ENCODE measurements at places on chromosomes 6 and 20.
A peak's percentile ranks its signal among the peaks of the same experiment; 100 is the strongest.

GRCh38 chr6:75157336-75157735 lies 48.5 kb downstream of the COL12A1 start:
- H3K4me3 ChIP-seq: no peak overlapping the region
- no peak for DNase-seq
- H3K36me3 ChIP-seq: no peaks in the 10 kb centered on the region

GRCh38 chr6:150631984-150632642 lies 32.4 kb downstream of the PLEKHG1 start:
- no peaks in the 10 kb centered on the region for H3K36me3 ChIP-seq
- H3K4me1 ChIP-seq: no peaks in the 10 kb centered on the region
- H3K4me3 ChIP-seq: no peak overlapping the region
- no peak overlapping the region for H3K27ac ChIP-seq
- no peak for DNase-seq
- peaks cover 3% of the 10 kb centered on the region for H3K27me3 ChIP-seq

- H3K36me3 ChIP-seq: peaks cover 11% of the 10 kb centered on the region
- no peak for DNase-seq
- H3K4me3 ChIP-seq: no peak overlapping the region
- no peaks in the 10 kb centered on the region for H3K27me3 ChIP-seq
Measured at GRCh38 chr6:20584100-20584731, 50.0 kb downstream of the CDKAL1 start.

GRCh38 chr6:118705544-118706491 lies 54.4 kb upstream of the CEP85L start:
- H3K36me3 ChIP-seq: peaks cover 8% of the 10 kb centered on the region
- H3K4me3 ChIP-seq: peak overlapping the region; percentile 50
- H3K27ac ChIP-seq: peak overlapping the region; percentile 73
- H3K27me3 ChIP-seq: no peaks in the 10 kb centered on the region
- H3K4me1 ChIP-seq: peaks cover 57% of the 10 kb centered on the region

DNA sequence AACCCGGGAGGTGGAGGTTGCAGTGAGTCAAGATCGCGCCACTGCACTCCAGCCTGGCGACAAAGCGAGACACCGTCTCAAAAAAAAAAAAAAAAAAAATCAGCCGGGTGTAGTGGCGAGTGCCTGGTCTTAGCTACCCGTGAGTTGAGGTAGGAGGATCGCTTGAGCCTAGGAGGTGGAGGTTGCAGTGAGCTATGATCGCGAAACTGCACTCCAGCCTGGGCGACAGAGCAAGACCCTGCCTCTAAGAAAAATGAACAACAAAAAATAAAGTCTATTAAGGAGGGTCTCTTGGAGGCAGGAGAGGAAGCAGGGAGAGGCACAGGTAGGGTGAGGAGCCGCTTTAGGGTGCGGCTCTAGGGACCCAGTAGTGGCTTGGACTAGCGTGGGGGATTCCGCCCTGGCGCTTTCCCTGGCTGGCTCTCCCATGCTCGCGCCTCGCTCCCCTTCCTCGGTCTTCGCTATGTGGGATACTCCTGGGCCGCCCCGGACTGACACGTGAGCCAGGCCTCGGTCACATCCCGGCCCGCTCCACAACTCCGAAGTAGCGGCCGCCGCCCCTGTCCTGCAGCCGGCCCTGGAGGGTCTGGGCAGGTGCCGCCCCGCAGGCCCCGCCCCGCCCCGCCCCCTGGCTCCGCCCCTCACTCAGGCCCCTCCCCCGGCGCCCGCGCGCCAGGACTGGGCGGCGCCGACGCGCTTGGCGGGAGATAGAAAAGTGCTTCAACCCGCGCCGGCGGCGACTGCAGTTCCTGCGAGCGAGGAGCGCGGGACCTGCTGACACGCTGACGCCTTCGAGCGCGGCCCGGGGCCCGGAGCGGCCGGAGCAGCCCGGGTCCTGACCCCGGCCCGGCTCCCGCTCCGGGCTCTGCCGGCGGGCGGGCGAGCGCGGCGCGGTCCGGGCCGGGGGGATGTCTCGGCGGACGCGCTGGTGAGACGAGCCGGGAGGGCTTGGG lies at the start of gene MYBL2:
MYBL2 (plus strand) TSS at position 739 of the 953 bp plus-strand sequence; CDS start at position 909, 170 bp downstream.
- peak within 1 kb of the TSS; percentile 70 for H3K4me3 ChIP-seq
- H3K27ac ChIP-seq: peak within 1 kb of the TSS; percentile 92
- peak; percentile 82 for DNase-seq

GRCh38 chr20:17721802-17722486 lies 22.2 kb downstream of the BANF2 start:
- peaks cover 3% of the 10 kb centered on the region for H3K27me3 ChIP-seq
- no peak for DNase-seq
- no peaks in the 10 kb centered on the region for H3K36me3 ChIP-seq
- no peak overlapping the region for H3K27ac ChIP-seq
- H3K4me3 ChIP-seq: no peak overlapping the region

GRCh38 chr6:8114956-8115355 lies 12.6 kb upstream of the EEF1E1 start:
- DNase-seq: no peak
- H3K4me3 ChIP-seq: no peak overlapping the region
- H3K27ac ChIP-seq: no peak overlapping the region
- no peaks in the 10 kb centered on the region for H3K36me3 ChIP-seq
- no peaks in the 10 kb centered on the region for H3K27me3 ChIP-seq

- no peaks in the 10 kb centered on the region for H3K4me1 ChIP-seq
- DNase-seq: no peak
- peaks cover 12% of the 10 kb centered on the region for H3K27me3 ChIP-seq
- H3K36me3 ChIP-seq: no peaks in the 10 kb centered on the region
- no peak overlapping the region for H3K4me3 ChIP-seq
- H3K27ac ChIP-seq: no peak overlapping the region
Measured at GRCh38 chr6:150369408-150369807, 596 bp downstream of the IYD start.

DNA sequence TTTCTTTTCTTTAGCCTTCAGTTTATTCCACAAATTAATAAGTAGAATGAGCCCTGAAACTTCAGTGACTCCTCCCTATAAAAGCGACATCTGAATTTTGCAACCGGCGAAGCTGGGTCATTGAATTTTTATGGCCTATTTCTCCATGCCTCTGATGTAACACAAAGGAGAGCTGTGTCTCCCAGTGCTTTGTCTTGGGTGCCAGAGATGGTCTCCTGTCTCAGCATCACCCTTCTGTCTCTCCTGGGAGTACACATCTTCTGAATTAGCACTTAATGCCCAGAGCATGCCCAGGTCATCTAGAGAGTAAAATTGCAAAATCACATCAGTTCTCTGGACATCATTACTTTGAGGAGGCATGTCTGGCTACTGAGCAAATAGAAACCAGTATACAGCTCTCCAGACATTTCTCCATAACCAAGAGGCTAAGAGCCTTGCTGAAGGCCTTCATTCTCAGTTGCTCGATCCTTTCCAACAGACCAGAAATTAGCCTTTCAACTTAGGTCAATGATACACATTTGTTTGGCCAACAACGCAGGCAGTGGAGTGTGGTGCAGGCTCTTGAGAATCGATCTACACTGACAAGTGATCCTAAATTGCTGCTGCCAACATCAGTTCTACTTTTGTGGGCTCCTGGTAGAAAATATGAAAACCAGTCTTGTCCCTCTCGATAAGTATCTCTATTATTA lies 176.0 kb upstream of the FOXQ1 start:
- H3K36me3 ChIP-seq: no peaks in the 10 kb centered on the region
- no peaks in the 10 kb centered on the region for H3K4me1 ChIP-seq
- H3K4me3 ChIP-seq: no peak overlapping the region
- H3K27me3 ChIP-seq: peaks cover 5% of the 10 kb centered on the region
- DNase-seq: no peak
- no peak overlapping the region for H3K27ac ChIP-seq

DNA sequence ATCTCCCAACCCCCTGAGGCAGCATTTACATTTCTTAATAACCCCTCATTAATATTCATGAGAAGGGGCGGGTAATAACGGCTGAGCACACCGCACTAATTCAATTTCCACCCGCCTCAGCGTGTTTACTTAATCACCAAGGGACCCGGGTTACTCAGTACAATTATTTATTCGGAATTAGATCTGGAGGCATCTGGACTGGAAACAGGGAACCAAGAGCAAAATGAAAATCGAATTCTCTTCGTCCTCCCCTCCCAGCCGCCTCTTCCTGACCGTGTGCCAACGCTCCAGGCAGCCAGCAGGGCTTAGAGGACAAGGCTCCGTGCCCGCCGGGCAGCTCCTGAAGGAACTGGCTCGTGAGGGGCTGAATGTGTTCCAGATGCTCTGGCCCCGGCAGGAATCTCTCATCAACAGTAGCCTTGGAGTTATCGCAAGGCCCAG lies 23.5 kb upstream of the CTNNBL1 start:
- H3K4me1 ChIP-seq: no peaks in the 10 kb centered on the region
- DNase-seq: no peak
- no peaks in the 10 kb centered on the region for H3K36me3 ChIP-seq
- H3K27me3 ChIP-seq: no peaks in the 10 kb centered on the region
- H3K27ac ChIP-seq: no peak overlapping the region
- no peak overlapping the region for H3K4me3 ChIP-seq

DNA sequence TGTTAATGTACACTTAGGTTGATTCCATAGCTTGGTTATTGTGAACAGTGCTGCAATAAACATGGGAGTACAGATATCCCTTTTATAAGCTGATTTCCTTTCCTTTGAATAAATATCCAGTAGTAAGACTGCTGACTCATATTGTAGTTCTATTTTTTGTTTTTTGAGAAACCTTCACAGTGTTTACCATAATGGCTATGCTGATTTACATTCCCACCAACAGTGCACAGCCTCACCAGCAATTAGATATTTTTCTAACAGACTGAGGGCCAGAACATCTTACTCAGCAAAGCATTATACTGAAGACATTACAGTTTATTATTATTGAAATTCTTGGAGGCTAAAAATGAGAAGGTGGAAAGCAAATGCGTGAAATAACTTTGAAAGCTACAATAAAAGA lies 187.3 kb upstream of the HEY2 start:
- no peak overlapping the region for H3K4me3 ChIP-seq
- no peak overlapping the region for H3K27ac ChIP-seq
- no peak for DNase-seq
- no peaks in the 10 kb centered on the region for H3K36me3 ChIP-seq
- H3K27me3 ChIP-seq: peaks cover 4% of the 10 kb centered on the region
- H3K4me1 ChIP-seq: no peaks in the 10 kb centered on the region

GRCh38 chr20:38748861-38749149 lies 545 bp downstream of the ACTR5 start:
- peak overlapping the region; percentile 40 for H3K4me3 ChIP-seq
- H3K4me1 ChIP-seq: peaks cover 30% of the 10 kb centered on the region
- H3K27me3 ChIP-seq: no peaks in the 10 kb centered on the region
- H3K36me3 ChIP-seq: peaks cover 33% of the 10 kb centered on the region
- H3K27ac ChIP-seq: peak overlapping the region; percentile 82

DNA sequence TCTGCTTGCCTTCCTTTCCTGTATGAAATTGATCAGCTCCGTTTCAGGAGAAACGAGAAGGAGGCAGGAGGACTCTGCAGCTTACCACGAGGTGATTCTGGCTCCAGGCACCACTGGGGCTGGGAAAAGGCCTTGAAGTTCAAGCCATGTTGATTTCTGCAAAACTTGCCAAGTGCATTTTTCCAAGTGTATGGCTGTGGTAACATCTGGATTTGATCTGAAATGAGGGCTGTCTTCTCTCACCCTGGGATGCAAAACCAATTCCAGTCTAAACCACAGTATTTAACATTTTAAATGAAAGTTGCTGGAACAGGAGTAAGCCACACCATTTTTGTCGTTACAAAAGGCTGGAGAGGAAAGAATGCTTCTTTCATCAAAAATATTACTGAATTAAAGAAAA lies 36.1 kb upstream of the FAM210B start:
- H3K4me3 ChIP-seq: no peak overlapping the region
- H3K36me3 ChIP-seq: no peaks in the 10 kb centered on the region
- no peak for DNase-seq
- peaks cover 2% of the 10 kb centered on the region for H3K27me3 ChIP-seq
- no peak overlapping the region for H3K27ac ChIP-seq

- H3K4me1 ChIP-seq: no peaks in the 10 kb centered on the region
- no peak overlapping the region for H3K27ac ChIP-seq
- H3K36me3 ChIP-seq: no peaks in the 10 kb centered on the region
- H3K27me3 ChIP-seq: peaks cover 19% of the 10 kb centered on the region
- DNase-seq: no peak
Measured at GRCh38 chr6:150201772-150202329, 59.0 kb downstream of the PPP1R14C start.

- H3K4me1 ChIP-seq: peaks cover 78% of the 10 kb centered on the region
- no peaks in the 10 kb centered on the region for H3K27me3 ChIP-seq
- no peaks in the 10 kb centered on the region for H3K36me3 ChIP-seq
Measured at GRCh38 chr6:14450133-14450504, 332.5 kb downstream of the CD83 start.

GRCh38 chr6:168181316-168181715 lies 102.3 kb upstream of the FRMD1 start:
- no peak overlapping the region for H3K4me3 ChIP-seq
- no peaks in the 10 kb centered on the region for H3K4me1 ChIP-seq
- H3K36me3 ChIP-seq: no peaks in the 10 kb centered on the region
- no peaks in the 10 kb centered on the region for H3K27me3 ChIP-seq
- no peak overlapping the region for H3K27ac ChIP-seq

- no peaks in the 10 kb centered on the region for H3K4me1 ChIP-seq
- no peak for DNase-seq
- H3K27me3 ChIP-seq: peaks cover 9% of the 10 kb centered on the region
Measured at GRCh38 chr20:21496452-21496851, 17.4 kb downstream of the NKX2-2 start.

- H3K36me3 ChIP-seq: no peaks in the 10 kb centered on the region
- peaks cover 25% of the 10 kb centered on the region for H3K4me1 ChIP-seq
- no peak overlapping the region for H3K4me3 ChIP-seq
- H3K27ac ChIP-seq: peak overlapping the region; percentile 64
- DNase-seq: peak; percentile 86
- no peaks in the 10 kb centered on the region for H3K27me3 ChIP-seq
Measured at GRCh38 chr20:44683263-44684046, 31.7 kb upstream of the CCN5 start.

GRCh38 chr6:115898246-115898645 lies 162.4 kb downstream of the FRK start:
- DNase-seq: no peak
- no peak overlapping the region for H3K27ac ChIP-seq
- no peaks in the 10 kb centered on the region for H3K36me3 ChIP-seq
- no peak overlapping the region for H3K4me3 ChIP-seq
- no peaks in the 10 kb centered on the region for H3K4me1 ChIP-seq

GRCh38 chr6:55774286-55775028 lies 100.9 kb downstream of the BMP5 start:
- H3K27me3 ChIP-seq: no peaks in the 10 kb centered on the region
- H3K36me3 ChIP-seq: no peaks in the 10 kb centered on the region
- DNase-seq: no peak
- H3K27ac ChIP-seq: no peak overlapping the region

- no peaks in the 10 kb centered on the region for H3K4me1 ChIP-seq
- H3K27ac ChIP-seq: no peak overlapping the region
- H3K27me3 ChIP-seq: no peaks in the 10 kb centered on the region
- no peak overlapping the region for H3K4me3 ChIP-seq
- no peak for DNase-seq
- H3K36me3 ChIP-seq: peaks cover 66% of the 10 kb centered on the region
Measured at GRCh38 chr20:58994390-58995159, 12.5 kb downstream of the CTSZ start.

GRCh38 chr20:24683676-24684075 lies 214.2 kb downstream of the SYNDIG1 start:
- DNase-seq: peak; percentile 63
- no peak overlapping the region for H3K4me3 ChIP-seq
- H3K4me1 ChIP-seq: no peaks in the 10 kb centered on the region
- H3K27ac ChIP-seq: no peak overlapping the region
- H3K27me3 ChIP-seq: no peaks in the 10 kb centered on the region

GRCh38 chr6:87698547-87699006 lies 3.5 kb downstream of the AKIRIN2 start:
- peaks cover 22% of the 10 kb centered on the region for H3K36me3 ChIP-seq
- H3K27ac ChIP-seq: peak overlapping the region; percentile 37
- peaks cover 46% of the 10 kb centered on the region for H3K4me1 ChIP-seq
- DNase-seq: no peak
- peak overlapping the region; percentile 76 for H3K4me3 ChIP-seq

All from DND-41 (cell line).